ENCODE measurements at places on chromosomes 7 and 10. TPM values are rescaled to one million over a fixed set of nuclear protein-coding genes. Genes with fewer than 3 reads are reported as not detected.

GRCh38 chr7:84924353-84924752, 262.5 kb downstream of the SEMA3D start:
- H3K4me1 ChIP-seq, result no peaks in the 10 kb centered on the region
- no peaks in the 10 kb centered on the region for H3K36me3 ChIP-seq
- no peaks in the 10 kb centered on the region for H3K27me3 ChIP-seq

DNA sequence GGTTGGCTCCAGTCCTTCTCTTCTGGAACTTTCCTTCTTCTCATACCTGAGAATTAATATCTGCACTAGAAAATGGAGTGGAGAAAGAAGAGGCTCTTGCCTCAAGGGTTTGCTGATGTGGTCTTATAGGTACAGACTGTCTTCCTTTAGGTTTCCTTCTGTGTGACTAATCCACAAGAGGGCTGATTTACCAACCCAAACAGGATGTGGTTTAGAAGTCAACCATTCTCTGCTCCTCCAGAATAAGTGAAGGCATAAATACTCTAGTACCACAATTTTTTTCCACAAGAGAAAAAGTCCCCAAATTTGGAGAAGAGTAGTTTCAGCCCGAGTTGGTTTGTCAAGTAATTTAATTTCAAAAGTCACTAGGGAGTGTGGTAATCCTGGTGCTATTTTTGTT, 85.8 kb downstream of the NRP1 start:
- H3K27me3 ChIP-seq, result no peaks in the 10 kb centered on the region
- H3K4me1 ChIP-seq, result no peaks in the 10 kb centered on the region
- no peak overlapping the region for H3K4me3 ChIP-seq
- no peak for DNase-seq
- H3K27ac ChIP-seq, result peak overlapping the region; percentile 43
- peaks cover 53% of the 10 kb centered on the region for H3K36me3 ChIP-seq

DNA sequence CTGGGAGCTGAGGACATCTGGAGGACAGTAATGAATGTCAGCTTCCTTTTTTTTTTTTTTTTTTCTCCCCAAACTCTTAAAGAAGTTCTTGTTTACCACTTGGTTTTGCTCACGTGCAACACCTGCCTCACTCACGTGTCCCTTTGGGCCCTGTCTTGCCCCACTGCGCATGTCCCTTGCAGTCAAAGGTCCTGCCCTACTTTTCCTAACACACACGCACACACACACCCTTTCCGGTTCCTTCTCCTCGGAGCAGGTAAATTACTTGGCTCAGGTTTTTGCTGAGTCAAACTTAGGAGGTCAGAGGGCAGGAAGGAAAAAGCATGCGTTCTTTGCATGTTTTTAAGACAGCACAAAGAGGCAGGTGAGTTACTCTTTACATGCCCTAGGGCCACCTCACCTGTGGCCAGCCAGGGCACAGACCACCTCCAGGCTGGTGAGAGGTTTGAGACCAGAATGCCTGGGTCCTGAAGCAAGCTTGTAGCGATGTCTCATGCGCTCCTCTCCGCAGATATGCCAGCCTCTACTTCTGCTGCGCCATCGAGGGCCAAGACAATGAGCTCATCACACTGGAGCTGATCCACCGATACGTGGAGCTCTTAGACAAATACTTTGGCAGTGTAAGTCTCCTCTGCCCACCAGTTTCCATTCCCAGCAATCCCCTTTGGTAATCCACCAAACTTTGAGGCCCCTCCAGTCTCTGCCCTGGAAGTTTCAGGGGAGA, 2.8 kb downstream of the AP1S1 start:
- peaks cover under 1% of the 10 kb centered on the region for H3K27me3 ChIP-seq
- H3K4me3 ChIP-seq, result no peak overlapping the region
- no peak overlapping the region for H3K27ac ChIP-seq
- no peak for DNase-seq

DNA sequence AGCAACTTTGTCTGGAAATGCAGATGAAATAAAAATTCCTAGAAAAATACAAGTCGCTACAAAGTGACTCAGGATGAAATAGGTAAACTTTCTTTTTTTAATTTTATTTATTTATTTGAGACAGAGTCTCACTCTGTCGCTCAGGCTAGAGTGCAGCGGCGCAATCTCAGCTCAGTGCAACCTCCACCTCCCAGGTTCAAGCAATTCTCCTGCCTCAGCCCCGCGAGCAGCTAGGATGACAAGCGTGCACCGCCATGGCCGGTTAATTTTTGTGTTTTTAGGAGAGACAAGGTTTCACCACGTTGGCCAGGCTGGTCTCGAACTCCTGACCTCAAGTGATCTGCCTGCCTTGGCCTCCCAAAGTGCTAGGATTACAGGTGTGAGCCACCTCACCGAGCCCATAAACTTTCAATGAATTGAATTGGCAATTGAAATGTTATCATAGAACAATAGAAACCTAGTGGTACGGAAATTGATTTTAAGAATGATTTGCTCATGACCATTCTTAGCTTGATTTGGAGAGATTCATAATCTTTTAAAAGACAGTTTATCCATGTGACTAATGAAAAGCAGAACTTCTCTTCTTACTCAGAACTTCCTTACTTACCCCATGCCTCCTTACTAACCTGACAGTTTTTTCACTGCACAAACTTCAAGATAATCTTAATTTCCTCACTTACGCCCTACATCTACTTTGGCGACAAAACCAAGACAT, 161.7 kb downstream of the FAM107B start:
- H3K4me1 ChIP-seq, result no peaks in the 10 kb centered on the region
- no peak for DNase-seq
- H3K4me3 ChIP-seq, result no peak overlapping the region
- no peak overlapping the region for H3K27ac ChIP-seq
- no peaks in the 10 kb centered on the region for H3K27me3 ChIP-seq
- H3K36me3 ChIP-seq, result no peaks in the 10 kb centered on the region

DNA sequence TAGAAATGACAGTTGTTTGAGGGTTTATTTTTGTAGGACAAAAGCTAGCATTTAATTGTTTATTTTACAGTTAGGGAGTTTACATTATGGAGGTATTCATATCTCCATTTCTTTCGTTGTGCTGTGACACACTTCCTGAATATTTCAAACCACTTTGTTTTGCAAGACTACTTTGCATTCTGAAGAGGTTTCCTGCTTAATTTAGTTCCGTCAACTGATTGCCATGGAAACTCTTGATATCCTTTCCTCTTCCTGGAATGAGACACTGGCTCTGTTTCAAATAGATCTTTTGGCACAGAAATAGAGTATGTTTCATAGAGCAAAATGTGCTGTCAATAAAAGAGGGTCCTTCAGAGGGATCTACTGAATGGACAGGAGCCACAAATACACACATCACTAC, 159.5 kb upstream of the AGR3 start:
- peak overlapping the region; percentile 12 for H3K27ac ChIP-seq
- no peaks in the 10 kb centered on the region for H3K27me3 ChIP-seq
- H3K4me1 ChIP-seq, result peaks cover 32% of the 10 kb centered on the region
- H3K4me3 ChIP-seq, result no peak overlapping the region
- no peak for DNase-seq

- no peak for DNase-seq
- H3K4me3 ChIP-seq, result no peak overlapping the region
- H3K27ac ChIP-seq, result peak overlapping the region; percentile 12
- H3K27me3 ChIP-seq, result no peaks in the 10 kb centered on the region
- no peaks in the 10 kb centered on the region for H3K36me3 ChIP-seq
These were observed 169.1 kb downstream of the IMMP2L start for GRCh38 chr7:111393011-111393754.

DNA sequence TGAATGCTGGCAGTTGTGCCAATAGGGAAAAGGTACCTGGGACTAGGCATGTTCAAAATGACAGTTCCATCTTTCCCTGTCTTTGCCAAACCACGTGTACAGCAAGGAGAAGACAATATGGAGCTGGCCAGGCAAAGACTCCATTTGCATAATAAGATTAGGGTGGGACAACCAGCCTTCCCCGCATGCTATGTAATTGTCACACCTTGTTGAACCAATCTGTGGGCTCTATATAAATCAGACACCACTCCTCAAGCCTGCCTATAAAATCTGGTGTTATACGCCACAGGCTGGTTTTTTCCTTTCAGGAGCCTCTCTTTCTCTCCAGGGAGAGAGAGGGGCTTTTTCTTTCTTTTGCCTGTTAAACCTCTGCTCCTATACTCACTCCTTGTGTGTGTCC, 11.0 kb upstream of the NUB1 start:
- H3K36me3 ChIP-seq, result no peaks in the 10 kb centered on the region
- DNase-seq, result no peak
- no peak overlapping the region for H3K4me3 ChIP-seq
- no peaks in the 10 kb centered on the region for H3K4me1 ChIP-seq

GRCh38 chr10:49111320-49111698, 4.0 kb downstream of the VSTM4 start:
- no peaks in the 10 kb centered on the region for H3K36me3 ChIP-seq
- H3K4me3 ChIP-seq, result no peak overlapping the region
- no peaks in the 10 kb centered on the region for H3K27me3 ChIP-seq
- DNase-seq, result peak; percentile 52
- H3K27ac ChIP-seq, result no peak overlapping the region
- no peaks in the 10 kb centered on the region for H3K4me1 ChIP-seq

DNA sequence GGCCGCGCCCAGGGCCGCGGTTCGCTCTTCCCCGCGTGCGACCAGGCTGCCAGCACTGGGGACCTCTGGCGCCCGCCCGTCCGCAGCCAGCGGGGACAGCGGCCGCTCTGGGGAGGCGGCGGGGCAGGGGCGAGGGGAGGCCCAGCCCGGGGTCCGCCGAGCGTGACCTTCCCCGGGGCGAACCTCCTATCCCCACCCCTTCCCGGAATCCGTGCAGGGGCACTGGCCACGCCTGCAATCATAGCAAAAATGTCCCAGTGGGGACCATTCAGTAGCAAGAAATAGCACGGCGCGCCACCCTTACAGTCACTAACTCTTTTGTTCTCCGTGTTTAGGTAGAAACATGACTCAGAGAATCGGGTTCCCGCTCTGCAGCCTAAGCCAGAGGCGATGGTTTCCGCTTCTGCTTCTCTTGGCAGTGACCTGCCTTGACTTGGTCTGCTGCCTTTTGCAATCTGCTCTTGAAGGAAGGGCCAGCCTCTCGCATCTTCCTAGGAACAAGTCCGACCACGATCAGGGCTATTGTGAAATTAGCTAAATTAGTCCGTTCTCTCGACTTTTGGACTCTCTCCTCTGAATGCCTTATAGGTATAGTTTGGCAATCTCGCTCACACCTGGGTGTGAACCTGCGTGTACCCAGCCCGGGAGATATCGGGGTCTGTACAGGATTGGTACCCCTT, 79.3 kb upstream of the ACBD5 start:
- H3K4me3 ChIP-seq, result peak overlapping the region; percentile 42
- peak; percentile 84 for DNase-seq
- H3K27ac ChIP-seq, result peak overlapping the region; percentile 63
- H3K27me3 ChIP-seq, result no peaks in the 10 kb centered on the region
- H3K36me3 ChIP-seq, result no peaks in the 10 kb centered on the region
- no peaks in the 10 kb centered on the region for H3K4me1 ChIP-seq

GRCh38 chr10:131485732-131486131, 174.2 kb upstream of the TCERG1L start:
- no peak for DNase-seq
- no peaks in the 10 kb centered on the region for H3K27me3 ChIP-seq
- no peak overlapping the region for H3K27ac ChIP-seq
- H3K4me3 ChIP-seq, result no peak overlapping the region
- H3K4me1 ChIP-seq, result no peaks in the 10 kb centered on the region

- peaks cover 27% of the 10 kb centered on the region for H3K4me1 ChIP-seq
- H3K4me3 ChIP-seq, result no peak overlapping the region
- H3K36me3 ChIP-seq, result no peaks in the 10 kb centered on the region
- DNase-seq, result peak; percentile 64
- peak overlapping the region; percentile 62 for H3K27ac ChIP-seq
These were observed 63.5 kb downstream of the LHPP start for GRCh38 chr10:124524991-124525653.

GRCh38 chr7:92833766-92834506, 2.4 kb downstream of the CDK6 start:
- H3K4me1 ChIP-seq, result peaks cover 28% of the 10 kb centered on the region
- H3K36me3 ChIP-seq, result no peaks in the 10 kb centered on the region
- peak; percentile 80 for DNase-seq
- H3K27me3 ChIP-seq, result no peaks in the 10 kb centered on the region
- H3K4me3 ChIP-seq, result peak overlapping the region; percentile 84
- peak overlapping the region; percentile 95 for H3K27ac ChIP-seq

DNA sequence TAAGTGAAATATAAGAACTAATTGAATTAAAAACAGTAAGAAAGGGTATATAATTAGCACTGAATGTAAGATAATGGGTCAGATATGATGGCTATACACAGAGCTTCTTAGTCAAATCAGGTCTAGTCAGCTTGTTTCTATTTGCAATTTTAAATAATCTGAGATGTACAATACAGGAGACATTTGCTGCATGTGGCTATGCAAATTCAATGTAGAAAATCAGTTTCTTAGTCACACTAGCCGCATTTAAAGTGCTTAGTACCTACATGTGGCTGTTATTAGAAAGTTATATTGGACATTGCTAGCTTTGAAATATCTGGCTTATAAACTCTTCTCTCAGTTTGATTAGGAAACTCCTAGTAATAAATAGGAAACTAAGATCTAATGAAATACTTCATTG, 25.3 kb downstream of the CCDC7 start:
- no peak overlapping the region for H3K27ac ChIP-seq
- H3K4me1 ChIP-seq, result no peaks in the 10 kb centered on the region
- H3K36me3 ChIP-seq, result peaks cover 3% of the 10 kb centered on the region
- H3K4me3 ChIP-seq, result no peak overlapping the region
- no peaks in the 10 kb centered on the region for H3K27me3 ChIP-seq

DNA sequence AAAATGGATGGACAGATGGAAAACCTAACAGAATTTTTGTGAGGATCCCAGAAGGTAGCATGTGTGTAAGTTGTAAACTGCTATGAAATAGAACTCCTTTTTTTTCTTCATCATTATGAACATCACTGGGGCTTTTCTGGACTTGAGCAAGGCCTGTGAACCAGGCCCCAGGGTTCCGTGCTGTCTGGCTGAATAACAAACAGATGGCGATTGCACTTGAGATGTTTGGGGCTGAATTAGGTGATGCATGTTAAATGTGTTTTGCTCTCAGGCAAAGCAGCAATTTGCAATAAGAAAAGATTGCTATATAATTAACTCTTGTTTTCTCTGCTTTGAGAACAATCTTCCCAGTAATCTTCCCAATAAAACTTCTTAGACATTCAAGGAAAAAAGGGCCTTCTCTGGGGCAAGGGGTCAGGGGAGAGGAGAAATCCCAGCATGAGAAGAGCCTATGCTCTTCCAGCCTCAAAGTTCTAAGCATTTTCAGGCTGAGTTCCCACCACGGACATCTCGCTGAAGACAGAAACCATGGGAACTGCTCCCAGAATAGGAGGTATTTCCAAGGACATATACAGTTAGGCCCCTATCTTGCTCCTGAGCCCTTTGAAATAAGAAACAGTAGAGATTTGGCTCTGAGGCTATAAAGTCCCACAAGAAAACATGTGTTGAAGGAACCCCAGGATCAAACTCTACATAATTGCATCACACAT, 98.7 kb downstream of the ITIH5 start:
- H3K36me3 ChIP-seq, result no peaks in the 10 kb centered on the region
- H3K4me1 ChIP-seq, result no peaks in the 10 kb centered on the region
- H3K27ac ChIP-seq, result no peak overlapping the region
- no peak overlapping the region for H3K4me3 ChIP-seq
- H3K27me3 ChIP-seq, result no peaks in the 10 kb centered on the region

The RAB18 gene
- total RNA-seq, result 50.4 TPM

The TMEM139 gene
- 7.8 TPM for total RNA-seq

The NUTM2E gene
- not detected for total RNA-seq

The HABP2 gene
- not detected for total RNA-seq

The PSD gene
- total RNA-seq, result 2.2 TPM

The TAS2R3 gene
- total RNA-seq, result not detected

The ANKRD61 gene
- total RNA-seq, result not detected

Measured in right atrium auricular region (tissue), 2 donors.